ENCODE measurements at places on chromosomes 6 and 20.
A peak's percentile ranks its signal among the peaks of the same experiment; 100 is the strongest.

- peak; percentile 58 for DNase-seq
These were observed 480 bp upstream of the NT5E start for GRCh38 chr6:85449388-85449817.

DNA sequence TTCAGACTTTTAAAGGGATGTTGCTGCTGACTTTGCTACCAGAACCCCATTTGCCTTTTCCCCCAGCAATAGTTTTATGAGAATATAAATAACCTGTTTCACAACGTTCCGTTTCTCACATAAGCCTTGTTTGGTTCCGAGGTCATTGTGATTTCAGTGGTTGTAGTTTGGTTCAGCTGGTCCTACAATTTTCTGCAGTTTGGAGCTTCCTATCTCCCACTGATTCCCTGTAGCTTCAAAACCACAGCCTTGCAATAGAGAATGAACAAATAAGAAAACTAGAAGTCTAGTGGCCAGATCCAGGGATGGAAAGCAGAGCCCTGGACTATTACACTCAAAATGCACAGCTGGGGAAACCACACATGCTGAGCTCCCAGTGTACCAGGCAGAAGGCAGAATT, 24.1 kb upstream of the SH3BGRL2 start:
- no peak for DNase-seq

DNA sequence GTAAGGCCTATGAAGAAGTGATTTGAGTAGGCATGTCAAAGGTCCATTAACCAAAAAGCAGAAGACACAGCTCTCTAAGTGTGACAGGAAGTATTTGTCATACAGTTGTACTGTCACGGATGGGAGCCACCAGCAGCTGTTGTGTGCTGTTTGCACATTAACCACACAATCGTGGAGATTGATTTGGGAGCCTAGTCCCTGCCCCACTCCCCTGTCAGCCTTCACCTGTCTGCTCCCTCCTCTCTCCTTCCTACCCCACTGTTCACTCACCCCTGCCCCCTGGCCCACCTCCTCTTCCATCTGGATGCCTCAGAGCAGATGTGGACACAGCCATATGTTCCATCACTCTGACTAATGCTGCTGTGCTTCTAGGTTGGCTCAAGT, 124.7 kb upstream of the SPACA1 start:
- DNase-seq = no peak

DNA sequence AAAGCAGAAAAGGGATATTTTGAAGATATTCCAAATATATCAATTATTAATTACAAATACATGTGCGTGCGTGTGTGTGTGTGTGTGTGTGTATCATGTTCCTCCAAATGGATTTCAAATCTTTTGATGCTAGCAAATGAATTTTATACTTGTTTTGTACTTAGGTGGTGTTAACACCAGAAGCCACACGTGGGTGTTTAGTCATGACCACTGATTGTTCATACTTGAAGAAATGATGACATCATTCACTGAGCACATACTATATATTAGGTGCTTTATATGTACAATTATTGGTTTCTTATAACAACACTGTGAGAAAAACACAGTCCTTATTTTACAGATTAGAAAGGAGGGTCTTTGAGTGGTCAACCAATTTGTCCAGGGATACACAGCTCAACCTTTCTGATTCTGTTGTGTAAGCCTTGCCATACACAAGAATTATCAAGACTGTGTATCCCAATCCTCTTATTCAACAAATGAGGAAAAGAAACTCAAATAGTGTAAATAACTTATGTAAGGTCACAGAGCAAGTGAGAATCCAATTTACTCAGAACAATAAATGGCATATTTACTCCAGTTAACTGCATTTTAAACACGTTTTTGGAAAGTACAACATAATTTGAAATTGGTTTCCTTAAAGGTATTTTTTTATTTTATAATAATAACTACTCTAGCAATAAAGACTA, 88.5 kb downstream of the BCAS1 start:
- no peak for DNase-seq

GRCh38 chr20:39654171-39654570, 692.0 kb downstream of the DHX35 start:
- no peak for DNase-seq

Data from stimulated activated CD8-positive, alpha-beta memory T cell treated with anti-CD3 and anti-CD28 coated beads, Interleukin-15, amount 100 ng/mL, for 4 hours (primary cell).